ENCODE measurements at places on chromosomes 7 and 10.

GRCh38 chr10:49366460-49366859, 29.4 kb downstream of the DRGX start:
- no peak for DNase-seq

DNA sequence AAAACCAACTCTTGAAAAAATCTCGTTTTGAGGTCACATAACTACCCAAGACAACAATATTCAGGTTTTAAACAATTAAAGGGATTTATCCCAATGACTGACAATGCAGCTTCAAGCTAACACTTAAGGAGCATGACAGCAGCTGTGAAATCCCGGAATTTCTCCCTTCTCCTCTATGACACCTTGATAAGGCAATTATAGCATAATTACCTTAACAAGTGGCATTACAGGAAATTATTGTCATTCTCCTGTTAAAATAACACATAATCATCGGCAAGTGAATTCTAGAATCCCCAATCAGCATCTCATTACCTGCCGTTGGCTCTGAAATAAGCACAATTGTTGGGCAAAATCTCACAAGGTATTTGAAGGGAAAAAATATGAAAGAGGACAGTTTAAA, 417.0 kb upstream of the PFKP start:
- DNase-seq, result no peak

- no peak for DNase-seq
Measured at GRCh38 chr10:1189166-1190051, 133.2 kb downstream of the WDR37 start.

GRCh38 chr7:38368191-38368605, 94.8 kb upstream of the TARP start:
- peak; percentile 78 for DNase-seq

Data from T-helper 17 cell (primary cell).